Renal cortical epithelial cell (primary cell): ENCODE measurements at places on chromosomes 5 and 9. TPM values are rescaled to one million over a fixed set of nuclear protein-coding genes. Genes with fewer than 3 reads are reported as not detected.

Gene GARIN3
- not detected in 2 replicates for total RNA-seq

Gene ZMAT2
- 61.0 and 63.1 TPM in 2 replicates for total RNA-seq

- no peak for DNase-seq
Measured at GRCh38 chr5:53714667-53715010, 154.2 kb downstream of the NDUFS4 start.

DNA sequence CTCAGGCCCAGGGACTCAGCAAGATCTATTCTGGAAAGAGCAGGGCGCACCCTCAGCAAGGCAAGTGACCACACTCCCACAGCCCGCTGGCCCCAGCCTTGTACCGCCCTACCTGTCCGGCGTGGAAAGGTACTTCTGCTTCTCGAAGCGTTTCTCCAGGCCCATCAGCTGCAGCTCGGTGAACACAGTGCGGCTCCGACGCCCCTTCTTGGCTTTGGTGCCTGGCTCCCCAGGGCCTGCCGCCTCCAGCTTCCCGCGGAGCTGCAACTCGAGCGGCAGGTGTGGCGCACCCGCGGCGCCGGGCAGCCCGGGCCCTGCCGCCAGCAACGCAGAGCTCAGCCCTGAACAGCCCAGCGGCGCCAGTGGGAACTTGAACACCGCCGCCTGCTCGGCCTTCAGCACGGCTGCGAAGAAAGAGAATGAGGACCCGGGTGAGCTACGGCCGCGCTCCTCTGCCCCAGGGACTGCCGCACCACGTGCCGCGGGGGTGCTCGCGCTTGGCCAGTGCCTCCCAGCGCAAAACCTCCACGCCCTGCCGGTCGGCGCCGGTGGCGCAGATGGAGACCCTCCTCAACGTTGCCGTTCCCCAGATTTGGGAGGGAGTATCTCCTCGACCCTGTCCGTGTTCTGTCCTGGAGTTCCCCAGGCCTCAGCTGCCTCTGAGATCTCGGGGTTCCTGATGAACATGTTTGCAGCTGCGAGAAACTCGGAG lies 2.2 kb downstream of the BARX1 start:
- no peak for DNase-seq

GRCh38 chr5:27140831-27141230 lies 102.4 kb upstream of the CDH9 start:
- DNase-seq, result peak; percentile 36

- no peak for DNase-seq
Measured at GRCh38 chr5:59116231-59116865, 533.5 kb downstream of the RAB3C start.

GRCh38 chr9:124735121-124735520 lies 36.0 kb downstream of the NR6A1 start:
- DNase-seq, result peak; percentile 88
